ENCODE measurements at places on chromosomes 1 and 21. TPM values are rescaled to one million over a fixed set of nuclear protein-coding genes. Genes with fewer than 3 reads are reported as not detected.

DNA sequence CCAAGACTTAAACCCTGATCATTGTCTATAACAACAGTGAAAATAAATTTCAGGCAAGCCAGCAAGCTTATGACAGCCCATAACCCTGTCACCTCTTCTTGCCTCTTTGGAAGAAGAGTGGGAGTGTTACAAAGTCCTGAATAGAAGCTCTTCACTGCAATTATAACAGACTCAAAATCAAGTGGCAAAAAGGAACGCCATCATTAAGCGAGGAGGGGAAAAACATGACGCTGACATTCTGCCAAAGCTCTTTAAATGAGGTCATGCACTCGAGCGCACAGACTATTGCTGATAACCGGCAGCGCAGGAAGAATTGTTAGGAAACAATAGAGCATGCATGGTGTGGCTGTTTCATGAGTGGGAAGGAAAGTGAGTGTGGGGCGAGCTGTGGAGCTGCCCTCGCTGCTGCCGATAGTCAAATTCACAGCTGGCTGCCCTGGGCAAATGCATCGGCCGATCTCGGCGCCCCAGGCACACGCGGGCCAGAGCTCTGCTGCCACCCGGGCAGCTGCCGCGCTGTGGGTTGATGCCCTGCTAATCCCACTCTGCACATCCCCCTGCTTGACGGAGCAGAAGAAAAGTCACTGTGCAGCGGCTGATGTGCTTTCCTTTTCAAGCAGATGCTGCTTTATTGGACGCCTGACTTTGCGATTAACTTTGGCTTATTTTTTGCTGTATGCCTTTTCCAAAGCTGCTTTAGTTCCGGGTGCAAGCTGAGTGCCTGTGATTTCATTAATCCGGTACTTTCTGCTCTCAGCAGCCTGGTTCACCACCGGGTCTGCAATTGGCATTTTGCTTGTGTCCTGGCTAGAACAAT lies 102.4 kb upstream of the ST6GALNAC5 start:
- no peak for DNase-seq

Gene OR2T29
- 0.49 TPM for total RNA-seq

DNA sequence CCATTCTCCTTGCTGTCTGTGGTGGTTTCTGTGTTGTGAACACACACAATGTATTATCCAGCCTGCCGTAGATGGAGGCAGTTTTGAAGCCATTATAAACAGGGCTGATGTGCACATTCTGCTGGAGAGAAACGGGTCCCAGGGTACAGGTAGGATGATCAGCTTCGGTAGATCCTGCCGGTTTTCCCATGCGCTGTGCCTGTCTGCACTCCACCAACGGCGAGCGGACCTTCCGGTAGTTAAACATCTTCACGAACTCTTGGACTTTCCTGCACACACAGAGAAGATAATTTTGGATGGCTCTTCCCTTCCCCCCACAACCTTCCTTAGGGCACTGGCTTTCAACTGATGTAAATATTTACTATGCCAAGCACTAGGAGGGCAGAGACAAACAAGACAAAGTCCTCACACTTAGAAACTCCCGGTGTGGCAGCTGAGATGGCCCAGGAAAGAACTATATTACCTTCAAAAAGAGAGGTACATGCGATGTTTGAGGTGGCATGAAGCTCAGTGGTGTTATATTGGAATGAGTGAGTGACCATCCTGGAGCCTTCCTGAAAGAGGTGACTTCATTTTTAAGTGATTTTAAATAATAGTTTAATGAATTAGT lies 41.7 kb downstream of the ALPL start:
- DNase-seq = no peak

DNA sequence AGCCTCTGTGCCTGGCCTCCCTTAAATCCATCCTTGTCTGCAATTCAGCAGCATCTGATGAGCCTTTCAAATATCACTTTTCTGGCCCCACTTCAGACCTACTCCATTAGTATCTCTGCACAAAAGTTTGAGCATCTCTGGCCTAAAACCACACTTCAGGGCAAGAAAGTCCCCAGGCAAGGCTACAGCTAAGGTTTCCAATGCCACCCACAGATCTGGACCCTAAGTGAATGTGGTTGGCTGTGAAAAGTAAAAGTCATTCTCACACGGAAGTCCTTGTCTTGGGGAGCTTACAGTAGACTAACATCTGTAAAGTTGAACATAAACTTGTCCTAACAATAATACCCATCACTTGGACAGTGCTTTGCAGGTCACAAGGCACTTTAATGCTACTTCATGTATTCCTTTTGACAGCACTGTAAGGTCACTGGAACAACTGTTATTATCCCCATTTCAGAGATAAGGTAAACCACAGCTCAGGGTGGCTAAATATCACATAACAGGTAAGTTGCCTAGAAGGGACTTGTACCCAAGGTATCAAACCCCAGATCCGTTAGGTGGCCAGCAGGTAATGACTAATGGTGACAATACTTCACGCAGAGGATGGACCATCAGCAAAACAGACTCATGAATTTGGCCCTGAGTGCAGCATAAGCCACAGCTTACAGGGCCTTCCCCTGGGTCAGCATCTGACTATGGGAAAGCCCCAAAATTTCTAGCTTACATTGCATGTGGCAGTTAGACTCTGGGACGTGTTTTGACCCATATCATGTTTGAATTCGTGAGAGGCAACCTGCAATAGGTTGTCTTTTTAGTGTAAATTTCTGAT lies 356.0 kb downstream of the HHAT start:
- DNase-seq = no peak

DNA sequence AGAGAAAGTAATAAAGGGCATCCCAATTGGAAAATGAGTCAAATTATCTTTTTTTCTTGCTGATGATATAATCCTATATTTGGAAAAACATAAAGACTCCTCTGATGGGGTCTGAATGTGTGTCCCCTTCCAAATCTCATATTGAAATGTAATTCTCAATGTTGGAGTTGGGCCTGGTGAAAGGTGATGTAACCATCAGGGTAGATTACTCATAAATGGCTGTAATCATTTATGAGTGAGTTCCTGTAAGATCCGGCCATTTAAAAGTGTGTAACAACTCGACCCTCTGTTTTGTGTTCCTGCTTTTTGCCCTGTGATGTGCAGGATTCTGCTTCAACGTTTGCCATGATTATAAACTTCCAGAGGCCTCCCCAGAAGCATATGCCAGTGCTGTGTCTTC lies 44.3 kb upstream of the MAP1LC3C start:
- DNase-seq = no peak

GRCh38 chr1:78664763-78665162 lies 15.1 kb downstream of the IFI44 start:
- DNase-seq = no peak

Gene SH2D2A
- total RNA-seq = 1.5 TPM

GRCh38 chr1:2973601-2974593 lies 47.4 kb upstream of the ACTRT2 start:
- DNase-seq = no peak

Gene PGLYRP4
- 10.2 TPM for total RNA-seq

DNA sequence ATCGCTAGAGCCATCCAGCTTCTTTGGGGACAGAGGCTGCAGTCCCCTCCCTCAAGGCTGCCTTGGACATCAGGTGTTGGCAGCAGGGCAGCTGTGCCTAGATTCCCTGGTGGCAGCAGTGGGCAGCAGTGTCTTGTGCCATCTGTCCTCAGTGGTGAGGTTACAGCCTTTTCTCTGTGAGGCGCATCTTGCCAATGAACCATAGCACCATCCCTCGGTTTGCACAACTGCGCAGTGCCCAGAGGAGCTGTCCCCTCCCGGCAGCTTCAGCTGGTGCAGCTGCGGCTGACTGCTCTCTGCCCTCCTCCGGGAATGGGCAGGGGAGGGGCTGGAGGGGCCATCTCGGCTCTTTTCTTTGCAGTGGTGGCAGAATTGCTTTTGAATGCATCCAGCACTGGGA lies 59.0 kb upstream of the C8B start:
- no peak for DNase-seq

GRCh38 chr1:177629526-177629925 lies 340.3 kb downstream of the SEC16B start:
- no peak for DNase-seq

DNA sequence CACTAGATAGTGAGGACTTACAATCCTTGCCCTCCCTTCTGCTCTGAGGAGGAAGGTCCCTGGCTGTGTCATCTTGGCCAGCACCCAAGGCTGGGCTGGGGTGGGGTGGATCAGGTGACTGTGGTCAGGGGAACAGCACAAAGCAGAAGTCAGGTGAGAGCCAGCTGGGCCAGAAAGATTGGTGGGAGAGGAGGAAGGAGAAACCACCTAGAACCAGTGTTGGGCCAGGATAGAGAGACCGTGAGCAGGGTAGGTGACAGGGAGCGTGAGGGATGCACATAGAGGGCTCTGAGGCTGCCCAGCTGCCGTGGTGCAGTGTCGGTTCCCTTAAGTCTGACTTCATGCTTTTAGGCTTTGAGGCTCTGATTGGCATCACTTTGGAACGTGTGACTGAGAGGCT lies 22.7 kb downstream of the NCF2 start:
- no peak for DNase-seq

Gene BRINP2
- not detected for total RNA-seq

Gene BARHL2
- not detected for total RNA-seq

Gene CA14
- 0.65 TPM for total RNA-seq

GRCh38 chr1:209176866-209177430 lies 406.6 kb upstream of the CAMK1G start:
- no peak for DNase-seq

DNA sequence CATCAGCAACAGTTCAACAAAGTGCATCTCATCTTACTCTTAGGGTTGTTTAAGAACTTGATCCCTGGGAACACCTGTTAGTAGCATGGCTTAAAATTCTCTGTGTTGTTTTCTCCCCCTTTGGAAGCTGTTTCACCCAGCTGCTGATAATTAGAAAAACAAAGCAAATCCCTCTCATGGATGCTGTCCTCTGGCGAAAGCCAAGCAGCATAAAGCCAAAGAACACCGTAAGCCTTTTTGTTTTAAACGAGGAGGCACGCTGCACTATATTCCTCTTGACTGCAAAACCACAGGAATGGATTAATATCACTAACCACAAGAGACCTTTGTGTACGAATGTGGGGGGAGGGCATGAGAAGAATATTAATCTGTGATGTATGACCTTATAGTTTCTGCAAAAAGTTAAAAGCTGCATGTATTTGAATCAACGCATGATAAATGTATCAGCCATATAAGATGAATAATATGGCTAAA lies 923.2 kb downstream of the LTN1 start:
- no peak for DNase-seq

Gene CLDN17
- not detected for total RNA-seq

GRCh38 chr21:38165466-38166172 lies 91.2 kb upstream of the KCNJ15 start:
- DNase-seq = no peak

DNA sequence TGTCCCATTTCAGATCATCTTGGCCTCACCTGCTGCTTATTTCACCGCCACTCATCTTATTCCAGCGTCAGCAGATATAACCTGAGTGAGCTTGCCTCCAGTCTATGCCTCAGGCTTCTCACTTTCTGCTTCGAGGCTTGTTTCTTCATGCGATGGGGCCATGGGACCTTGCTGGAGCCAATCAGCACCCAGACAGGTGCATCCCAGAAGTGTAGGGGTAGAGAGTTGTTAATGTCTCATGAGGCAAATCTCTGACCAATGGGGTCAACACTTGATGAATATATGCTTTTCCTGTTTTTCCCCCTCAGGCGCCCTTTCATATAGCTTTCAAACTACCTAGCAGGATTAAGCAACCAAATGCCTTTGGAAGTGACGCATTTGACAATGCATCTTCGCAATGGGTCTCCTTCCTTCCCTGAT lies 935 bp upstream of the YIPF1 start:
- DNase-seq = no peak

DNA sequence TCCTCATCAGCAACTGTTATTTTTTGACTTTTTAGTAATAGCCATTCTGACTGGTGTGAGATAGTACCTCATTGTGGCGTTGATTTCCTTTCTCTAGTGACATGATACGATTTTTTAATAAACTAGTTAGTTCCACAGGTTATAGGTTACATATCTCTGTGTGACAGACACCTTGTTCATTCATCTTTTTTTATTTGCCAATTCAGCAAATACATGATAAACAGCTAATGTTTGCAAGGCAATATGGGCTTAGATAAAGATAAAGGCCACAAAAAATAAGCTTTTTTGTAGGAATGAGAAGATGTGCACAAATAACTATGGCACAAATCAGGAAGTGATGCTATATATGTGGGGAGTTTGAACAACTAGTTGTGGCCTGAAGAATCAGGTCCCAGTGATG lies 366.8 kb downstream of the HLX start:
- DNase-seq = no peak

GRCh38 chr21:45550522-45551210 lies 8.4 kb upstream of the SLC19A1 start:
- peak; percentile 85 for DNase-seq

Gene TRIM46
- total RNA-seq = not detected

- peak; percentile 48 for DNase-seq
These were observed 8.5 kb downstream of the IRF2BP2 start for GRCh38 chr1:234601301-234602017.

Gene WNT2B
- total RNA-seq = 22.5 TPM

DNA sequence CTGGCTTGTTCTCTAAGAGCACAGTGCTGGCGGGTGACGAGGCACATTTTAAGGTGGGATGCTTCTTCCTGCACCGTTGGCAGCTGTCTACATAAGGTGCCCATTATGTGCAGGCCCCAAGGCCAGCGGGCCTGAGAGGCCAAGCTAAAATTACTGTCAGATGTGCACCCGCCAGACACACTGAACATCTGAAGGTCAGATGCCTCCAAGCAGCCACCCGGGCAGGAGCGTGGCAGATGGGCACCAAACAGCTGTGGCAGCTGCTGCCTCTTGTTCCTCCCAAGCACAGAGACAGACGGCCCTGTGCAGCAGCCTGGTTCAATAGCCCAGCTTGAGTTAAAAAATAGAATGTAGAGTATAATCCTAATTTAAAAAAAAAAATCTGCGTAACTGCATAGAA lies 211.9 kb upstream of the EDN2 start:
- no peak for DNase-seq

- no peak for DNase-seq
These were observed 7.4 kb downstream of the CSF3R start for GRCh38 chr1:36475341-36475740.

DNA sequence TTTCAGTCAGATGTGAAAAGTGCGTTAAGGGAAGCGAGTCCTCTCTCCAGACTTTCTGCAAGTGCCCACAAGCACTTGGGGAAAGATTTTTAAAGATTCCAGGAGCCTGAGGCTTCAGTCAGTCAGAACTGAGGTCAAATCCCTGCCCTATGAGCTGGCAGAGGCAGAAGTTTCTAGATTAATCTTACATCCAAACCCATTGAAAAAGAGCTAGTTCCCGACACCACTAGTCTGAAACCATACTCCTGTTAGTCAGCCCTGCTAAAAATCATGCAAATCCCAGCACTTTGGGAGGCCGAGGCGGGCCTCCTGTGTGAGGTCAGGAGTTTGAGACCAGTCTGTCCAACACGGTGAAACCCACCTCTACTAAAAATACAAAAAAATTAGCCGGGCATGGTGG lies 21.0 kb downstream of the RSPH1 start:
- DNase-seq = no peak

- no peak for DNase-seq
These were observed 534.5 kb downstream of the PTPRC start for GRCh38 chr1:199173356-199173755.

- no peak for DNase-seq
These were observed 61.1 kb downstream of the GADD45A start for GRCh38 chr1:67745875-67746698.

All from lower leg skin (tissue), 4 donors.